IPS-NIHi11 (cell line): ENCODE measurements at places on chromosomes 7 and 10.

- no peak for DNase-seq
These were observed 247.8 kb downstream of the CELF2 start for GRCh38 chr10:11265484-11265883.

GRCh38 chr7:101575168-101575567 is 53.9 kb downstream of the MYL10 start:
- DNase-seq, result peak; percentile 74

- DNase-seq, result no peak
These were observed 162.9 kb upstream of the HABP2 start for GRCh38 chr10:113389969-113390368.

GRCh38 chr7:17155529-17155928 is 142.9 kb upstream of the AHR start:
- DNase-seq, result no peak

DNA sequence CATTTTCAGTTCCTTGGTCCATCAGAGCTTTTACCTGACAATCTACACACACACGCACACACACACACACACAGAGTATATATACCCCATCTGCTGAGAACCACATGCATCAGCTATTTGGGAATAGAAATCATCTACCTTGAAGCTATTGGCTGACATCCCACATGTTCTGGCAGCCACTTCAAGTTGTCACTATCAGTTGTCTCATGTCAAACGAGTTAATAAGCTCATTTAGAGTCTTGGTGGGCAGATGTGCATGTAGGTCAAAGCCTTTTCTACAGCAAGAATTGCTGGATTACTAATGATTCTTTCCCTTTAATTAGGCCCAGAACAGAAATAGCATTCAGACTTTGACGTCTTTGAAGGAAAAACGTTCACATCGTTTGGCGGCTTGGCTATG is 36.8 kb downstream of the COL28A1 start:
- no peak for DNase-seq

GRCh38 chr10:5662708-5663579 is 3.5 kb downstream of the ASB13 start:
- no peak for DNase-seq

DNA sequence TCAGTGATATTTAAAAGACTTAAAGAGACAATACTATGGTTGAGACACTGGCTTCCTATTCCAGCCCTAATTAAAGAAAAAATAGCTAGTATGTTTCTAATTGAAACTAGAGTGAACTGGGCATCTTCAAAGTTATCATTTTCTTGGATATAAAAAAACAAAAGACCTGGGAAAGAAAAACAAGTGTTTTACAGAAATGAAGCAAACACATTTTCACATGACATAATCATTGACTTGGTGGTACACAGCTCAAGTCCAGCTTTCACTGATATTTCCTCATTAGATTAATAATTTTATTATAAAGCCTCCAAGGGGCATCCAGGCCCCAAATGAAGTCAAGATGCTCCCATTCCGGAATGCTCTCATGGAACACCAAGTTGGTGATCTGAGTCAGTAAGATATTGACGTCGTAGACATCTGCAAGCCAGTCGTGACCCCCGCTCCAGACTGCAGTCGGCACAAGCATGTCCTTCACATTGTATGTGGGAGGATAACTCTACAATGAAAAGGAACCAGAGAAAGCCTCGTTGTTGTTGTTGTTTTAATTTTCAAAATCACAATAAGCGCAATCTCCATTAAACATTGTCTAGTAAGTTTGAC is 7.5 kb upstream of the CH25H start:
- DNase-seq, result no peak

DNA sequence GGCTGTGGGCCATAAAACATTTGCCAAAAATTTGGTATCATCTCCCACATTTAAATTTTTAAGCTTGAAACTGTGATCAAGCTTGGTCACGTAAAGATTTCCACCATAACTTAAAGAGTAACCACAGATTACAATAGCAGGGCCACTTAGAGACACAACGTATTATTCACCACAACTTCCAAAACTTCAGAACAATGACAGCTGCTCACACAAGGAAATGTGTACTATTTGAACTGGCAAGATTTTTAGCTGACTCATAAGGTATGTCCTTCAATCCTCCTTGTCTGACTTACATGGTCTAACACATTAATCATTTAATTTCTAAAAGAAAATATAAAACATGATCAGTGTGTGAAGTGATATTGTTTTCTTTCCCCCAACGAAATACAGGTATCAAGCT is 234.5 kb downstream of the PARD3 start:
- no peak for DNase-seq

DNA sequence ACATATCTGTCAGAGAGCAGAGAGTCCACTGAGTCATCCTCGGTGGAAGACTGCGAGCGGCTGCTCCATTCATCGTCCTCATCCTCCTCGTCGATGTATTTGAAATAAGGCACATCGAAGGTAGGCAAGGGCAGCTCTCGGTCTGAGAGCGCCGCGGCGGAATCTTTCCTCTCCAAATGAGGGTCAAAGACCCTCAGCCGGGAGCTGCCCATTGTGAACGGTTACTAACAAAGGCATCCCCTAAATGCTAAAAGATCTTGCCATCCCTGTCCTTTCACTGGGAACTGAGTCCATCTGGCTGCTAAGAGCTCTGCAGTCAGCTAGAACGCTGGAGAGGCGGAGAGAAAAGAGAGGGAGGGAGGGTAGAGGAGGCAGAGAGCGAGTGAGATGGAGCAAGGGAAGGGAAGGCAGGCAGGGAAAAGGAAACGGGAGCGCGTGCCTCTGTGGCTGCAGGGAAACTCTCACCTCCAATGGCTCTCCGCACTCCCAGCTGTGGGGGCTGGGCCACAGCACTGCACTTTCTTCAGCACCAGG is 163.4 kb downstream of the RAPGEF5 start:
- peak; percentile 63 for DNase-seq

DNA sequence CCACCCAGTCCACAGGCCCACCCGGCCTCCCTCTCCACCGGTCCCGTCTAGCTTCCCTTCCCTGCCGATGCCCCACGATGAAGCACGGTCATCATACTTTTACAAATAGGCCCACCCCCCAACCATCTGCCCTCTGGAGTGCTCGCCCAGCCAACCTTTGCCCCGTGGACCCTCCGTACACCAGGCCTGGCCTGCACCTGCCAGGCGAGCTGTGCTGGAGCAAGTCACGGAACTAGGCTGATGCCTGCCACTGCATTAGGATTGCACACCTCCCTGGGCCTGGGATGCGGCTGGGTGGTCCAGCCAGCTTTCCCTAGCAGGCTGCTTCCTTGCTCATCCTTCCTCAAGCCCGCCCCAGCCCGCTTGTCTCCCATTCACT is 44.7 kb downstream of the PPIF start:
- no peak for DNase-seq

GRCh38 chr7:80859272-80859970 is 59.4 kb downstream of the SEMA3C start:
- DNase-seq, result no peak

- no peak for DNase-seq
These were observed 13.8 kb upstream of the TECPR1 start for GRCh38 chr7:98265841-98266271.

GRCh38 chr10:99329304-99329553 is at the start of gene CNNM1:
Gene CNNM1 (plus strand): TSS chr10:99329356. CDS start chr10:99329388, 32 bp downstream.
- peak; percentile 61 for DNase-seq

DNA sequence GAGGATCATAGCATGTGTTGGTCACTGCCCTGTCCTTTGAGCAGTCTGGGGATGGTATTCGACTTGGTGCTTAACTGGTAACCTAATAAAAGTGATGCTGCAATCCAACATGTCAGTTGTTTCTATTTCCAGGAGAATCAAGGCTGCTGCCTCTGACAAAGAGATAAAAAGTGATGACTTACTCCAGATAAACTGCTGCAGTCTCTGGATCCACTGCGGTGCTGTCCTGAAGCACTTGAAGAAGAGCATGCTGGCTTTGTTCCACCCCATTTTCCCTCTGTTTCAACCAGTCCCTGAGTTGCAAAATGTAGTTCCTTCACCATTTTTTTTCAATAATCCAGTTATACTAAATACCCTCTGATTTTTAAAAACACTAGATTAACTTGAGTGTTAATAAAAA is 403.5 kb upstream of the ANKRD30A start:
- DNase-seq, result no peak

DNA sequence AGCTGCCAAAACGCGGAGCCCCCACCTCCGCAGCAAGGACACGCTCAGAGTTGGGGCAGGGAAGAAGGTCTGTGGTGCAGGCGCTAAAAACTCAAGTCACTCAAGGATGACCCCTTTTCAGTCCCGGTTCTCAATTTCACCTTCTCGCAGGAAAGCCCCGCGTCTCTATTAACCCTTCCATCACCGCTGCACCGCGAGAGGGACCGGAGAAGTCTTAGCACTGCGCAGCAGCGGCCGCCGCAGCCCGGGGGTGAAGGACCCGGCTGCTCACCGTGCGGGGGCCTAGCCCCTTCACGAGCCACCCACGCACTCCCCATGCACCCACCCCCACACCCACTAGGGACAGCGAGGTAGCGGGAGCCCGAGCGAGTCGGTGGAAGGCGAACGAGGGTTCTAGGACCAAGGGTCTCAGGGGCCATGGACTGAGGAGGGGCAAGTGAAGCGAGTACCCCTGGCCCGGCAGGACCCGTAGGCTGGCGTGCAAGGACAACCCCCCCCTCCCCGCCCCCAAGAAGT is 162.9 kb downstream of the SH3PXD2A start:
- DNase-seq, result peak; percentile 65

DNA sequence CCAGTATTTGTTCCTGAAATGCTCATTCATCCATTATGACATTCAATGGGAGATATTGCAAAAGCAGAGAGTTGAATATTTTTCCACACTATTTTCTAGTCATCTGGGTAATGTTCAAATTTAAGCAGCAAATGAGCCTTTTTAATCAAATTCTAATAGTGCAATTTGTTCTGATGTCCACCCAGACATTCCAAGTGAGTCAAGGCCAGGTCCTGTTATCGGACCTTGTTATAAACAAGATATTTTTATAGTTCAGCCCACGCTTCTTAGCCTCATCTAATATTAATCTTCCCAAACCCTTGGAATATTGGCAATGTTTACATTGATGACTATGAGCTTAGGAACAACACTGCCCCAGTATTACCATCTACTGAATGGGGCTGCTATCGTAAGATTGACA is 500.1 kb upstream of the PHF14 start:
- no peak for DNase-seq

GRCh38 chr10:84179059-84179710 is 5.6 kb downstream of the GPR15LG start:
- no peak for DNase-seq
